SK-N-DZ (cell line): ENCODE measurements at places on chromosomes 13 and 19.

DNA sequence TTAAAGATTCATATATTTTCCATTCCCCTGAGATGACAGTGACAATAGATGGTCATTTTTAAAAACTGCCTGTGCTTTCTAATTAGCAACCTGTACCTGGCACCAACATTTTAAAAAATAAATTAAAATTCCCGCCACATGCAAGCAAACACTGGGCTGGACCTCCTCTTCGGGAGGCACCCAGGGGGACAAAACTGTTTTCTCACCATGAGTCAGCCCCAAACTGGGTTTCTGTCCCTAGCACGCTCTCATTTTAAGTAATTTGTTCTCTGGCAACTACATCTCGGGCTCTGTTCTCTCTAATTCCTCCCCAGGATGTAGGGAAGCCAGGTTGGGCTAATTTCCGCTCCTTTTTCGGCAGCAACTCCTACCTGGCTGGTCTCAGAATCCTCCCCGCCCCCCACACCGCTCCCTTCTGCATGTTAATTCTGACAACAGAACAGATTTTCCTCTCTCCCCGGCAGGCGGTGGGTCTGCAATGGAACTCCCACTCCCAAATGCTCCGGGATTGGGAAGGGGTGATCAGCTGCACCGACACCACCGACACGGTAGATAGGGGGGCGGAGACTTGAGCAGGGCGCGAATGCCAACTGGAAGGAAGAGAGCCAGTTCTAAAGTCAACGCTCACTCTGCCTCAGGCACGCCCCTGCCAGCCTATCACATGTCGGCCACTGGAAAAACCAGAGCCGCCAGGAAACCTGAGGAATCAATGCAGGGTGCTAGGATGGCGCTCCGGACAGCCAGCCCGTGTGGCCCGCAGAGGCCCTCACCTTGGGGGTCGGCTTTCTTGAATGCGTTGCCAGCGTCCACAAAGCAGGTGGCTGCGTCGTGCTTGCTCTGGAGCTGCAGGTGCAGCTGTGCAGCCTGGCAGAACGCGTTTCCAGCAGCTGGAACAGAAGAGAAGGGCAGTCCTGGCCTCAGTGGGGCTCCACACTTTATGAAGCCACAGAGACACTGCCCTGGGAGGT is 14.7 kb downstream of the NAPA start:
- no peak for DNase-seq

DNA sequence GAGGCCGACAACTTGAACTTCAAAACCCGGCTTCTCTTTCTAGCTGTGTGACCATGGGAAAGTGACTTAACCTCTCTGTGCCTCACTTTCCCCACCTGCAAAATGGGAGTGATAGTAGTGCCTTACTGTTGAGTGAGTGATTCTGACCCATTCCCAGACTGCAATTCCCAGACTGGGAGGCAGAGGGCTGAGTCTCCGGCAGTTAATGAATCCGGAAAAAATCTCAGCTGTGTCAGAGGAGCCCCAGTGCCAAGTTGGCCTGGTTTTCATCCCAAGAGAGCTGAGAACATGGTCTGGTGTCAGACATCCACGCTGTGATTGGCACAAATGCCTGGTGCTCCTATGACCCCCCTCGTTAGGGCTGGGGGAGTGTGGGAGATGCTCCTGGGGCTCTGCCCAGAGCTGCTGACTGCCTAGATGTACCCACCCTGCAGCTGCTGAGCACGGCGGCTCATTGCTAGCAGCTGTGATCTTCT is 50.0 kb downstream of the PIN1 start:
- DNase-seq: no peak

- no peak for DNase-seq
These were observed 15.3 kb upstream of the CDC16 start for GRCh38 chr13:114219392-114219791.

DNA sequence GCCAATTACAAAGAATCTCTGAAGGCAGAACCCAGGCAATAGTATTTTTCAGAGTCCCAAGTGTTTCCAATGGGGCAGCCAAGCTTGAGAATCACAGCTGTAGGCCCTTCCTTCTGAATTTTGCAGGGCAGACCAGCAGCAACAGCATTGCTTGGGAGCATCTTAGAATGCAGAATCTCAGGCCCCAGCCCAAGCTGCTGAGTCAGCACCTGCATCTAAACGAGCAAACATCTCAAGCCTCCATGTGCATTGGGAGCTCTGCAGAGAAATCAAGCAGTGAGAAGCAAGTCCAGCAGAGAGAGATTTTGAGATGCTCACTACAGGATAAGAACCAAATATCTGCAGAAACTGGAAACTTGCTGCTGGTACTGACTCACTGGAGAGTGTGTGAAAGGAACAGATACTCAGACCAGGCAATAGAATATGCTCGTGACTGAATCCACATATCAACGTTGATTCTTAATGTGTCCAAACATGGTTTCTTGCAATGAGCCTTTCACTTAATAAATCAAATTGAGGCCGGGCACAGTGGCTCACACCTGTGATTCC is 81.5 kb upstream of the TNFSF11 start:
- no peak for DNase-seq

DNA sequence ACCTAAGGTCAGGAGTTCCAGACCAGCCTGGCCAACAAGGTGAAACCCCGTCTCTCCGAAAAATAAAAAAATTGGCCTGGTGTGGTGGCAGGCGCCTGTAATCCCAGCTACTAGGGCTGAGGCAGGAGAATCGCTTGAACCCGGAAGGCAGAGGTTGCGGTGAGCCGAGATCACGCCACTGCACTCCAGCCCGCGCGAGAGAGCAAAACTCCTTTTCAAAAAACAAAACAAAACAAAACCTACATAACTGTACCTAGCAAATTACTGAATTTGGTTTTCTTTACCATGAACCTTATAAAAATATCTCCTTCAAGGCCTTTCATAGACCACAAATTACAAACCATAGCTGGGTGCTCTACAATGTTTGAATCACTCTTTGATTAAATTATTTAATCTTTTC is 760 bp downstream of the ZNF91 start:
- peak; percentile 18 for DNase-seq

GRCh38 chr13:28046981-28047380 is 53.4 kb downstream of the FLT3 start:
- no peak for DNase-seq

DNA sequence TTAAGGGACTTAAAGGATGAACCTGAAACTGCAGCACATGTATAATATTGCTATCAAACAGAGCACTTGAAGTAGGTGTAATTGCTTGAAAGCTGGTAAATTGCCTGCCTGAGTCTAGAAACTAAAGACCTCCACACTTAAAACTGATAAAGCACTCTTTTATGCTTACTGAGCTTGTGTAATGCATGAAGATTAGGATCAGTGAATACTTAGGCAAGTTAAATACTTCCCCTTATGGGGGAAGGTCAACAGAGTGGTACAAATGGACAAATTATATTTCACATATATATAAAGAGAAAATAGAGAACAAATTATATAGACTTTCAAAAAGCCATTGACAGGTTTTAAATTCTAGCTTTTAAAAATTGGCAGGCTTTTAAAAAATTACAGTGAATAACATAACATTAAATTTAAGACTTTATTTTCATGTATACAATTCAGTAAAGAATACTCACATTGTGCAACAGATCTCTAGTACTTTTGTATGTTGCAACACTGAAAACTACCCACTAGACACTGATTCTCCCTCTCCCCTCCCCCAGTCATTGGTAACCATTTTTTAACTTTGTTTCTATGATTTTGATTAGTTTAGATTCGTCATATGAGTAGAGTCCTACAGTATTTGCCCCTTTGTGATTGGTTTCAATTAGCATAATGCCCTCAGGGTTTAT is 23.9 kb downstream of the PIBF1 start:
- no peak for DNase-seq

DNA sequence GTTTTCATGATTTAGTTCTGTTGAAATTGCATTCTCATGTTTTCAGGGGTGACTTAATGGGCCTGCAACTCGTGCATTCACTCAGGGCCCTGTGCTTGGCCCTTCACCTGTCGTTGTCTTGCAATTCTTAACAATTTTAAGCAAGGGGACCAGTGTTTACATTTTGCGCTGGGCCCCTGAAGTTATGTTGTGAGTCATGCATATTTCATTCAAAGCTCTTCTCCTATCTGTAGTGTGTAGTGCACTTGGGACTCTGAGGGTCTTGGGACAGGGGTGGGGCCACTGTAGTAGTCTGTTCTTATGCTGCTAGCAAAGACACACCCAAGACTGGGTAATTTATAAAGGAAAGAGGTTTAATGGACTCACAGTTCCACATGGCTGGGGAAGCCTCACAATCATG is 211.2 kb upstream of the RXFP2 start:
- no peak for DNase-seq

DNA sequence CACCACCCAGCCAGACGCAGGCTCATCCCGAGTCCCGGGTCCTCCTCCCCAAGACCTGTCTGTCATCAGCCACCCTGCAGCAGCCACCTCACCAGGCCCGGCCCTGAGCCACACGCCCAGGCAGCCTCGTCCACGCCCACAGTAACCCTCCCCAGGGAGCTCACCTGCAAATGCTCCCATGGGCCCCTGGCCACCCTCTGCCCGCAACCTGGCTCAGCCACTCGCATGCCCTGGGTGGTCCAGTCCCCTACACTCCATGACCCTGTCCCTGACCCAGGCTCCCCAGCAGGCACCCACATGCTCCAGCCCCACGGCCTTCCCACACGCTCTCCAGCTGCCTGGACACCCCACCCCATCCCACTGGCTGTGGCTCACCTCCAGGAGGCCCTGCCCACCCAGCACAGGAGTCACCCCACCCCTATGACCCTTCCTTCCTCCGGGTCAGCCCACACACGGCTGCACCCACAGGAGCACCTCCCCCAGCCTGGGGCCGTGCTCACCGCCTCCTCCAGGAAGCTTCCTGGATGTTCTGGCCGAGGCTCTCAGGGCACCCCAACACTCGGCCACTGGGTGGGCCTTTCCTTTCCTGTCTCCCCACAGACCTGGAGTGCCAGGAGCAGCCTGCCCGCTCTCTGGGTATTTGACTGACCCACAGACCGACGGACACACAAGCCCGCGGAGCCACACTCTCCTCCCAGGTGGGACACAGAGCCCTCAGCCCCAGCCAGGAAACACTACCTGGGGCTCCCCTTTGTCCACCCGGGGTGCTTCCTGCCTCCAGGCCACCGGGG is 3.6 kb downstream of the TMEM259 start:
- DNase-seq: no peak

- no peak for DNase-seq
These were observed 127.7 kb upstream of the EDNRB start for GRCh38 chr13:78046331-78046730.

DNA sequence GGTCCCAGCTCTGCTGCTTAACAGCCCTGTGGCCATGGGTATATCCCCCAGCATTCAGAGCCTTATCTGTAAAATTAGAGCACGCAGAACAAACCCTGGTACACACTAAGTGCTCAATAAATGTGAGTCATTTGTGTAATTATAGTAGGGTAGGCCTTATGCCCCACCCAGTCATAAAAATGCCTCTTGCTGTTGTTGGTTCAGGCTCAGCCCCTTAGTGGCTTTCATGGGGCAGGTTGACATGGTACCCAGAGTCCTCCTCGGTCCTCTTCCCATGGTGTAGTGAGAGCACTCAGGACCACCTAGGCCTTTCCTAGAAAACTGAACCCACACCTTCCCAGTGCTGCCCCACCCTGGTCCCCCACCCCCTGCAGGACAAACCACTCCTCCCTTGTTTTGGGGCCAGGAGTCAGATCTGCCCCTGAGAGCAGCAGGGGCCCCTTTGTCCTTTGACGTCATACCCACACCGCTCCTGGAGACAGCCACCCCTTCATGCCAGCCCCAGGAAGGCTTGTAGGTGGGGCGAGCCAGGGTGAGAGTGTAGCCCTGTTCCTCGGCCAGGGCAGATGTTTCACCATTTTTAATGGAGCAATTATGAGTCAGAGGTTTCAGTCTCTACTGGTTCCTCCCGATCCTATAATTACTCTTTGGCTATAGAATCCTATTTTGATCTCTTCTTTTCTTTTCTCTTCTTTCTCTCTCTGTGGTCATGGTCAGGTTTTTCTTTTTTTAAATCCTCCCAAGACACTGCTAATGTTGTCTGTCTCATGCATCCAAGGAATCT is 36.8 kb downstream of the ACTN4 start:
- no peak for DNase-seq

GRCh38 chr13:36166046-36166445 is 34.9 kb upstream of the DCLK1 start:
- DNase-seq: no peak

DNA sequence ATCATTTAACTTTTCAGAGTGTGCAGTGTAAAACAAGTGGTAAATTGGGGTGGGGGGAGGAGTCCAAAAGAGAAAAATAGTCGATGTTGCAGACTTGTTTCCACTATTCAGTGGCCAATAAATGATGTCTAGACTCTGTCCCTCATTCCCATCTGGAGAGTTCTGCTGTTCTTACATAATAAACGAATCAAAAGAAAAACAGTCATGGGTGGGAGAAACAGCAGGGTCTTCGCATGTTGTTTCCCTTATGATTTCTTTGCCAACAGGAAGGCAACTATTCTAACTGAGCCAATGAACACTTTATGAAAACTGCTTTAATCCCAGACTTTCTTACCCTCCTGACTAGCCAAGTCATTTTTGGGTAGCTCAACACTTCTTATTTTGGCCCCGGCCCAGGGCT is 615.5 kb downstream of the FGF9 start:
- DNase-seq: no peak

- no peak for DNase-seq
These were observed 1184.0 kb downstream of the UQCRFS1 start for GRCh38 chr19:28028881-28029444.

DNA sequence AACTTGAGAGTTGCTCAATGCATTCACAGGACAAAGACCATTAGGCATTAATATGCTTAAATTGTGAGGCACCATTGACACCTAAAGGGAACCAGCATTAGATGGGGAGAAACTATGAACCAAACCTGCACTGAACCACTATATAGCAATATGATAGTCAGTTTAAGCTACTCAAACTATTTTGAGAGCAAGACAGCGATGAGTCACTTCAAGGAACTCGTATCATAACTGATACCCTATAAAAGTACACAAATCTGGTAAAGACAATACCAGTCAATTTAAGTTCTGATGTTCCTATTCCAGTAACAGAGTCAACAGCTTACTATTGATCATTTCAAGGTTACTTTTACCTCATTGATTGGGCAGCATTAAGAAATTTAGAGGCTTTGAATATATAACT is 151.3 kb upstream of the ATXN8OS start:
- no peak for DNase-seq

DNA sequence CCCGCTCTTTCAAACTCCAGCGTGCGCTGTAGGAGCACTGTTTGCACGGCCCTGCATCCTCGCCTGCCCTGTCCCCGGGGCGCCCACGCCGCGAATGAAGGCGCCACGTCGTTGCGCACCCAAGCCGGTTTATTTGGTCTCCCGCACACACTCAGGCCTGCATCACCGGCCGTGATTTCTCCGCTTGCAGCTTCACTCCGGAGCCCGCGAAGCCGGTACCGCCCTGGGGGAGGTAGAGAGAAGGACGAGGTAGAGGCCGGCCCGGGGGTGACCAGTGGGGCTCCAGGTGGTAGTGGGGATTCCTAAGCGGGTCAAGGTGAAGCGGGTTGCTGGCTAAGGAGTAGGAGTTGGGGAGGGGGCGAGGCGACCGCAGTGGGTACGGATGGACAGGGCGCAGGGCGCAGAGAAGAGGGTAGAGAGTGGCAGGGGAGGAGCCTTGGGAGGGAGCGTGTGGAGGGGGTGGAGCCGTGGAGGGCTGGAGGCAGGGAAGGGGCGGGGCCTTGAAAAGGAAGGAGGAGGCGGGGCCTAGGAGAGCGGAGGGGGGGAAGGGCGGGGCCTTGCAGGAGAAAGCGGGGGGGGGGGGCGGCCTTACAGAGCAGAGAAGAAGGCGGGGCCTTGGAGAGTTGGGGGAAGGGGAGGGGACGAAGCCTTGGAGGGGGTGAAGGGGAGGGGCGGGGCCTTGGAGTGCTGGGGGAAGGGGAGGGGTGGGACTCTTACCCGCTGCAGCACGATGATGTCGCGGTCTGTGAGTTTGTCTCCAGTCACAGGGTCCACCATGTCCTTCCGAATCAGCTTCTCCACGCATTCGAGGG is 24.6 kb downstream of the NOSIP start:
- no peak for DNase-seq

GRCh38 chr13:113260996-113261395 is 36.0 kb upstream of the LAMP1 start:
- DNase-seq: no peak
